BJ (cell line): ENCODE measurements at places on chromosomes 11 and 22. TPM values are rescaled to one million over a fixed set of nuclear protein-coding genes. Genes with fewer than 3 reads are reported as not detected.

DNA sequence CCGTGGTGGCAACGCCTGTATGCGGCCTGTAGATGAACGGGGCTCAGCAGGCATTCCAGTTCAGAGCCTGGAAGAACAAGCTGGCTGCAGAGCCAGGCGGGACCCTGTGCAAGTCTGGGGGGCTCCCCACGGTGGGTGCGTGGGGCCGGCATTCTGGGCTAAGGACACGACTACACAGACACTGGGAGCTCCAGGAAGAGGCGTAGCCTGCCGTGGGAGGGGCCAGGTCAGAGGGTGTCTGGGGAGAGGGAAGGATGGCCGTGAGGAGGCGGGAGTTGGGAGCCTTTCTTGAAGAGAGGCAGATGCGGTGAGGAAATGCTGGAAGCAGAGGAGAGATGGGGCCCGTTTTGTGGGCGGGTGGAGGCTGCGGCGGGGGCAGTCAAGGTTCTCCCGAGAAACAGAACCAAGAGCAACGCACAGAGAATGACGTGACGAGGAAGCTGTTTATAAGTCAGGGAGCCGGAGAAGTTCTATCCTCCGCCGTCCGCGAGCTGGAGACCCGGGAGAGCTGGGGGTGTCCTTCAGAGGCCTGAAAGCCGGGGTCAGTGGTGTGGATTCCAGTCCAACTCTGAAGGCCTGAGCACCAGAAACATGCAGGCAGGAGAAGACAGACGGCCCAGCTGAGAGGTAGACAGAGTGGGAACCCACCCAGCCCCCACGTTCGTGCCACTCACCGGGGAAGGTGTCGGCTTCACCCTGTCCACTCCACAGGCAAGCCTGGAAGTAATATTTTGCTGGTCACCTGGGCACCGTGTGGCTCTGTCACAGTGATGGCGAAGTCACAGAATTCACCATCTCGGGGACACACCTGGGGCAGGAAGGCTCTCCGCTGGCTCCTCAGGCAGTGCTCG lies 529.6 kb downstream of the BRD1 start:
- DNase-seq: no peak

- DNase-seq: no peak
Observed at GRCh38 chr11:7536100-7536499, 22.3 kb downstream of the PPFIBP2 start.

GRCh38 chr11:76629853-76630599 lies 40.5 kb downstream of the LRRC32 start:
- DNase-seq: no peak

- no peak for DNase-seq
Observed at GRCh38 chr11:117876341-117877119, at the start of gene FXYD6. TSS of gene FXYD6 (minus strand) at chr11:117876658. CDS start at chr11:117842776, 33,882 bp downstream.

DNA sequence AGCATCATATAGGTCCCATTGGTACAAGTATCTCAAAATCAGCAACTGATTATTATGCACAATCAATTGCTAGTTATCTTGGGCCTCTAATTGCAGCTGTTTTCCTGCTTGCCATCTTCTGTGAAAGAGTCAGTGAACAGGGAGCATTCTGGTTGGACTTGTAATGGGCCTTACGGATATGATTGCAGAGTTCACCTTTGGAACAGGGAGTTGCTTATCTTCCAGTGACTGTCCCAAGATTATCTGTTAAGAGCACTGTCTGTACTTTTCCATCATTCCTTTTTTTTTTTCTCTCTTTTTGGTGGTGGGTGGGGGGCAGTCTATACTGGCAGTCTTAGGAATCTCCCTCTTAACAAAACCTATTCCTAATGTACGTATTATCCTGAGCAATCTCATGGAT lies 17.8 kb downstream of the OR8G5 start:
- DNase-seq: no peak

DNA sequence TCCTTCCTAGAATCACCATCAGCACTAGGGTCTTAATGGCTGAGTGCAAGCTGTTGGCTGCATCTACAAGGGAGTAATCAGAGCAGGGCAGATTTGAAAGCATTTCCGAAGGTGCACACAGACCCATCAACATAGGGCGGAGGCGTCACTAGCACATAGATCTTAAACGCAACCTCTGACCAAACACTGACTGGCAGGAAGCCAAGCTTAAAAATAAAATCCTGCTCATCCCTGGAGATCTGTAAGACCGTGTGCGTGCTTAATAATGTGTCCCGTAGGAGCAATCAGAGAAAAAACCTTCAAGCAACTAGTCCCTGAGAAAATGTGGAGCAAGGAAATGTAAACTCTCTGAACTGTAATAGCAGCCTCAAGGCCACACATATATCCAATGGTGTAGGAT lies 470.5 kb downstream of the ETS1 start:
- no peak for DNase-seq

DNA sequence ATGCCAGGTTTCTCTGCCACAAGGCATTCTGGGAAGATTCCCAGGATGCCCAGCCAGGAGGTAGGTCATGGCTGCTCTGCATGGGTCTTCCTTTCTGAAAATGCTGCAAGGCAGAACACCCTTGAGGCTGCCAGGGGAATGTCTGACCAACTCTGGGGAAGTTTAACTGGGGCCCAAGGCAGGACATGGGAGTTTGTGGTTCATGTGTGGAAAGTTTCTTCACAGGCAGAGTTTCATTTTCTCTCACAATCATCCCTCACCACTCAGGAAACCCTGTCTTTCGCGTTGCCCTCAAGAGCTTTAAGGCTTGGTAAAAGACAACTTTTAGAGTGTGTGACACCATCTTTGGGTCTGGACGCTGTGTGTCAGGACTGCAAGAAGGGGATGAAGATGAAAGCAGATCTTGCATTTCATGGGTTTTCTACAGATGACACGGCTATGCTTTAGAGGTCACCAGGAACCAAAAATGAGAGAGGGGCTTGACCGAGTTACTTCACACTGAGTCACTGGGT lies 133.5 kb downstream of the CD44 start:
- DNase-seq: no peak

- DNase-seq: no peak
Observed at GRCh38 chr11:110219006-110219785, 77.2 kb downstream of the RDX start.

GRCh38 chr11:15204711-15205110 lies 90.0 kb downstream of the INSC start:
- no peak for DNase-seq

DNA sequence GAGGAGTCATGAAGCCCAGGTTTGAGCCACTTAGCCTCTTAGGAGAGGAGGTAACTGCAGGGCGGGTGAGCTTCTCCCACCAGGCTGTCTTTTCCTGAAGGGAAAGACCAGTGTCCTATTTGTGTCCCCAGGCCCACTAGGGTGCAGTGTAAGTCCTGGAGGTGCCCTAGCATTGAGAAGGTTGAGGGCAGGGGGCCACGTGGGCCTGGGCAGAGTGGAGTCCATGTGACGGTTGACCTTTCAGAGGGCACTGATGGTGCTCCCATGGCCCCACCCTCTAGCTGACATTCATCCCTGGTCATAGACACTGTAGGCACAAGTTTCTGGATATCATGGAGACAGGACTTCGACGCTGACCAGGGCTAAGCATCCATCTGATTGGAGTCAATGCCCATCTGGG lies 44.1 kb upstream of the TP53I11 start:
- DNase-seq: no peak

GRCh38 chr22:31323578-31324550 lies 22.3 kb downstream of the PATZ1 start:
- no peak for DNase-seq

DNA sequence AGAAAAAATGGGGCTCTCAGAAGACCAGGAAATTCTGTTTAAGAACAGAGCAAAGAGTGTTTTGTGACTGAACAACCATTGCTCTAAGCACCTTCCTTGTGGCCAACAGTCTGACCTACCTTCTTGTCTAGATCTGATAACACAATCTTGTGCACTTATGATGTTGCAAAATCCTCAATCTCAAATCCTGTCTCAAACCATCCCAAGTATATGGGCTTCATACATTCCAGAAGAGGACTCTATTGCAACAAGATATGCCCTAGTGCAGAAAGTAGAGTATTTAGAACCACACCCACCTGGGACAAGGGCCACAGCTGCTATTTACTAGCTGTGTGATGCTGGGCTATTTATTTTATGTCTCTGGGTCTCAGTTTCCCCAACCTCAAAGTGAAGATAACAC lies 27.1 kb downstream of the RASSF10 start:
- DNase-seq: no peak

DNA sequence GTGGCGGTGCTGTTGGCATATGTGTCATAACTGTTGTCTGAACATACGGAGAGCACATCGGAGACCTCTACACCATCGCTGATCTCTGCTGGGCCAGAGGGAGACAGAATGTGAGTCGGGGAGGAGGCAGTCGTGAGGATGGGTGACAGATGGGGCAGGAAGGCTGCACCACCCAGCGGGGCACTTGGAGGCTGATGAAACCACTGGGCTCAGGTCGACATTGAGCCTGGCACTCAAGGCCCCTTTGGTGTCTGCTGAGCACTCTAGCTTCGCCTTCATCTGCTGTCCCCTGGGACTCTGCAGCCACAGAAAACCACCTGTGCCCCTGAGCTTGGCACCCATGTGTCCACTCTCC lies 2.5 kb upstream of the KLHL35 start:
- no peak for DNase-seq

- no peak for DNase-seq
Observed at GRCh38 chr11:10444725-10445315, 10.2 kb upstream of the AMPD3 start.

DNA sequence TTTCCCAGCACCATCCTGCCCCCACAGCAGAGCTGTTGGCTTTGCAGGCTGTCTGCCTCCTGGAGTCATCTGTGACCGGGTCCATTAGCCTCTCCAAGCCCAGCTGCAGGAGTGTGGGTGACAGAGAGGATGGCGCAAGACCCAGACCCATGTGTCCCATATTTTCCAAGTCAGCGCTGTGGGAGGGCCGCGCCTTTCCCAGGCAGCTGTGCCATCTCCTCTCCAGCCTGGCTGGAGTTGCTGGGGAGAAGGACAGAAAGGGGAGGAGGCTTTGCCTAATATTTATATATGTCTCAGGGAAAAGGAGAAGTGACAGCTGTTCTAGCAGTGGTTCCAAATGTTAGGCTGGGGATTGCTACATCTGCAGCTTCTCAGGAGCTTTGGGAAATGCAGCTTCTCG lies 15.7 kb downstream of the DTX4 start:
- DNase-seq: no peak

The UPK3A gene
- not detected in 2 replicates for polyA plus RNA-seq

The MOGAT2 gene
- polyA plus RNA-seq: not detected in 2 replicates

The POTEH gene
- polyA plus RNA-seq: not detected in 2 replicates

The NFRKB gene
- 7.6 and 11.7 TPM in 2 replicates for polyA plus RNA-seq

The YWHAH gene
- polyA plus RNA-seq: 140 and 146 TPM in 2 replicates

The KCNA4 gene
- polyA plus RNA-seq: not detected in 2 replicates

The LRRN4CL gene
- 2.6 and 2.9 TPM in 2 replicates for polyA plus RNA-seq

The VSIG2 gene
- polyA plus RNA-seq: not detected in 2 replicates

The KCNJ1 gene
- not detected in 2 replicates for polyA plus RNA-seq
